ENCODE measurements at places on chromosomes 12 and 14.

- DNase-seq: peak; percentile 41
These were observed 211.1 kb upstream of the RGS6 start for GRCh38 chr14:71720978-71721624.

DNA sequence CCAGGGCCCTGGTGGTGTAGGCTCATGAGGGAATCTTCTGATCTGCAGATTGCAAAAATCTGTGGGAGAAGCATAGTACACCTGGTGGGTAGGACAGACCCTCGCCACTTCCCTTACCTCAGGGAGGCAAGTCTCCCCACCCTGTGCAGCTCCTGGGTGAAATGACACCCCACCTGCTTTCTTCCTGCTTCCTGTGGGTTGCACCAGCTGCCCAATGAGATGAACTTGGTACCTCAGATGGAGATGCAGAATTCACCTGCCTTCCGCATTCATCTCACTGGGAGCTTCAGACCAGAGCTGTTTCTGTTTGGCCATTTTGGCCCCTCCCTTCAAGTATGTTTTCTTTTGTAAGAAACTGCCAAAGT, 4.7 kb downstream of the CLEC2D start:
- DNase-seq: no peak

GRCh38 chr14:100225169-100225568, 13.8 kb upstream of the YY1 start:
- no peak for DNase-seq

DNA sequence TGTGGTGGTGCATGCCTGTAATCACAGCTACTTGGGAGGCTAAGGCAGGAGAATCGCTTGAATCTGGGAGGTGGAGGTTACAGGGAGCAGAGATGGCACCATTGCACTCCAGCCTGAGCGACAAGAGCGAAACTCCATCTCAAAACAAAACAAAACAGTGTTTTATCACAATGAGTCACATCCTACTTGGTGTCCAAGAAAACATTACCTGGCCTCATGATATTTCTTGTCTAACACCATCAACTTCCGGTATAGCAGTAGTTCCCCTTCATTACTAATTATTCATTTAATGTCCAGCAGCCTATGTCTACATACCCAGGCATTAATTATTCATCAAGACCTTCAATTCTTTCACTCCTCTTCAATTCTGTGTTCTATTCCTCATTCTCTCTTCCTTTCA, 115.5 kb downstream of the CCDC59 start:
- no peak for DNase-seq

- no peak for DNase-seq
These were observed 210.0 kb upstream of the SEL1L start for GRCh38 chr14:81743605-81744004.

DNA sequence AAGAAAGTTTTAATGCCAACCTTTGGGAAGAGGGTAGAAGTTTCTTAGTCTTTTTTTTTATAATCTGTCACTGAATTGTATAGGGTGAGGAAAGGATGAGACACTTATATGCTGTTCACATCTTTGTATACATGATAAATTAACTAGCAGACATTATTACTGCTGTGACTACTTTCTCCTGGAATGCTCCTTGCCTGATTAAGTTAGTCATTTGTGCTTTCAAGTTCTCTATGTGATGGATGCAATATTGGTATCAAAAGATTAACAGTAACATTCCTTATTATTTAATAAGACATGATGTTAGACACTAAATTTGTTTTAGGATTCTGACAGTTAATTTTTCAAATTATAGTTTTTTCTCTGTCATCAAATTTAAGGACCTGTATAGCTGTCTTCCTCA, 223.4 kb upstream of the GARIN2 start:
- no peak for DNase-seq

GRCh38 chr12:108832730-108833354, 24.5 kb downstream of the SSH1 start:
- no peak for DNase-seq

DNA sequence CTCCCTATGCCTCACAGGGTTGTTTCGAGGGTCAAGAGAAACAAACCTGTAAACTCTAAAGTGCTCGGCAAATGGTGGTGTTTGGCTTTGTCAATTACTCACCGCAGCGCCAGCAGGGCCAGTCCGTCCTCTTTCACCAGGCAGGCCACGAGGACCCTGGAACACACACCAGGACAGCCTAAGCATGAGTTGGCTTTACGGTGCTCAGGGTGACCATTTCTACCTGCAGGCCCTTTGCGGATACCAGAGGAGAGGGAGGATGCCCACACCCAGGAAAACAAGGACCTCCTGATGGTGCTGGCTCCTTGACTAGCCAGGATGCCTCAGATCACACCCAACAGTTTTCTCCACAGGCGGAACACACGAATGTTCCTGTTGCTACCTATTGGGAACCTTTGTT, 11.5 kb downstream of the COL2A1 start:
- no peak for DNase-seq

GRCh38 chr14:82421286-82421685, 887.6 kb upstream of the SEL1L start:
- no peak for DNase-seq

GRCh38 chr12:124188084-124188483, 106.8 kb upstream of the RFLNA start:
- no peak for DNase-seq

DNA sequence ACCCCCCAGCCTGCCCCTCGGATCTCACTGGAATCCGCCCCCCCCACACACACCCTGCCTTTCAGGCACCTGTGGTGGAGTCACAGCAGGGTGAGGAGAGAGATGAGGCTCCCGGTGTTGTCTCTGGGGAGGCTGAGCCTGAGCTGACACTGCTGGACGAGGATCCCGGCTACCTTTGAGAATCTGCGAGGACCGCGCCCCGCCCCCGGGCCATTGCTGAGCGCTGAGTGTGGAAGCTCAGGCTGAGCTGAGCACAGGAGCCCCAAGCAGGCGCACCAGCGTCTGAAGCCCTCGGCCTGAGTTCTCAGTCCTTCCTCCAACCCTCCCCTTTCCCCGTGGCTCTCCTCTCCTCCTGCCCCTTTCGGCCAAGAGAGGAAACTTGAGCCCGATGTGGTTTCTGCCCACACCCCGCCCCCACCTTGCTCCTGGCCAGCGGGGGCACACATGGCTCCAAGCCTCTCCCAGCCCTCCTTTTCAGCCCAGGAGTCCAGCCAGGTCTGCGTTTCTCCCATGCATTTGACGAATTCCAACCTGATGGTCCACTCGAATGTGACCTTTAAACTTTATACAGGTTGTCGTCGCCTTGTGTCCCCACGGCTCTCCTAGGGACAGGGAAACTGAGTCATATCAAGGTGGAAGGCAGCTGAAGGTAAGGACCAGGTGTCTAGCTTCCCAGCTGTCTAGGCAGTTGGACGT, at the start of gene NFE2:
NFE2 (minus strand) TSS at position 284 of the 696 bp plus-strand sequence. CDS start 5,767 bp downstream, outside the sequence.
- DNase-seq: peak; percentile 54

DNA sequence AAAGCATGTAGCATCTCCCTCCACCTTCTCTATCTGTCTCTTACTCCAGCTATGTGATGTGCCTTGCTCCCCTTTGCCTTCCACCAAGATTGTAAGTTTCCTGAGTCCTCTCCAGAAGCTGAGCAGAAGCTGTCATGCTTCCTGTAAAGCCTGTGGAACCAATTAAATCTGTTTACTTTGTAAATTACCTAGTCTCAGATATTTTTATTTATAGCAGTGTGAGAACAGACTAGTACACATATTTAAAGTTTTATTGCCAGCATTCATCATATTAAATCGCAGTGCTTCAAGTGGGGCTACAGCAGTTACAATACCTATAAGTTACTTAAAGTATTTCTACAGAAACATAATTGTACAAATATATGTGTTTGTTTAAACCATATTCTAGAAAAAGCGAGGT, 973.1 kb downstream of the SLC16A7 start:
- no peak for DNase-seq

DNA sequence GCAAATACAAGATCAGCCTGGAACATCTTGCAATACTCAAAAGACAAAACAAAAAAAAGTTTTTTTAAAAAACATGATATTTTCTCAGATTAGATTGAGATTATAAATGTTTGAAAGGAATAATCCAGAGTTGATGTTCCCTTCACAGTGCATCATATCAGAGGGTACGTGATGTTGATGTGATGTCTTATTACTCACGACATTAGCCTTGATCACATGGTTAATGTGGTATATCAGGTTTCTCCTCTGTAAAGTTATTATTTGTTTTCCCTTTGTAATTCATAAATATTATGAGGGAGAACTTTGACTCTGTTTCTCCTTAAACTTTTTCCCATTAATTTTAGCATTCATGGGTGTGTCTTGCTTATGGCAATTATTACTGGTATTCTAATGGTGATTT, 26.6 kb downstream of the LIMA1 start:
- DNase-seq: no peak

DNA sequence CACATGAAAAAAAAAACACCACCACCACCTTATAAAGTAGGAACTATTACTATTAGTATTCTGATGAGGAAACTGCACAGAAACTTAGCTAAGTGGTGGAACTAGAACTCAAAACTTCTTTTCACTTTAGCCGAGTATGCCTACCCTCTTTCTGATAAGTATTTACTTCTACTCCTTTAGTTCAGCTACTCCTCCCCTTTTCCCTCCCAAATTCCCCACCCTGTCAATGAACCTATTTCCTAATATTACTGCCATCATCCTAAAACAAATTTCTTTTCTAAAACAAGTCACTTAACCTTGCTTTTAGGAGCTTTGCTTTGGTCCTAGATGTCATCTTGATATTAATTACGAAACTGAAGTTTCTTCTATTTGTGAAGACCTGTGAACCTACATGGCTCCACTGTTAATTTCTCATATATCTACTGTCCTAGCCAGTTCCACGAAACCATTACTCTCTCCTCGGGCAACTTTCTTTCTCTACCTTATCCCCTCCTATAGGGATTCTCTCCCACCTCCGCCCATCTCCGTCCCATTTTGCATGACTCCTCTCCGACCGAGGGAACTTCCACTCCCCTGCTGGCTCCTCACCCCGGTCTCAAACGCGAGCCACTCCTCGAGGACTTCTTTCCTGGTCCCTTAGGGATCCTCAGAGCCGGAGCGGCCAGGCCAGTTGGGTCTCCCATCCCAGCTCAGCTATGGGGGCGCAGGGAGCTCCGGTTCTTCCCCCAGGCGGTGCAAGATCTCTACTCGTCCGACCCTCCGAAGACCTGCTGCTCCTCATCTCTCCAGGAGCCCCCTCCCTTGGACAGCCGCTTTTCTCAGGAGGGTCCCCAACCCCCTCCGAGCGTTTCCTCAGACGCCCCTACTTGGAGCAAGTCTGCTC, 1.1 kb downstream of the NUMB start:
- DNase-seq: no peak

DNA sequence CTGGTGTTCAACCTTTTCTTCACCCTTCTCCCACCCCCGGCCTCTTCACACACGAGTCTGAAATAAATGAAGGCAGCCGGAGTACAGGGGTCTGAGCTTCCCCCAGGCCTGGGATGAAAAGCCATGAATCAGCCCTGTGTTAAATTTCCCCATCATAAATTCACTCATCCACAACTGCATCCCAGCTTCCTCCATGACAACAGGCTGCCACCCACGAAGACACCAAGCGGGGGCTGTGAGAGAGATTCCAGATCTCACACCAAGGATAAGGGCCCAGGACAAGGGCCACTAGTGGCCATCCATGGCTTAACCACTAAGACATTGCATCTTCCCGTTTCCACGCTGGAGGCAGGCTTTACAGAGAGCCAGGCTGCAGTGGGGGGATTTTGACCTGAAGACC, 93.9 kb upstream of the NCOR2 start:
- DNase-seq: no peak

- DNase-seq: no peak
These were observed 74.6 kb upstream of the CDKN3 start for GRCh38 chr14:54322246-54322645.

DNA sequence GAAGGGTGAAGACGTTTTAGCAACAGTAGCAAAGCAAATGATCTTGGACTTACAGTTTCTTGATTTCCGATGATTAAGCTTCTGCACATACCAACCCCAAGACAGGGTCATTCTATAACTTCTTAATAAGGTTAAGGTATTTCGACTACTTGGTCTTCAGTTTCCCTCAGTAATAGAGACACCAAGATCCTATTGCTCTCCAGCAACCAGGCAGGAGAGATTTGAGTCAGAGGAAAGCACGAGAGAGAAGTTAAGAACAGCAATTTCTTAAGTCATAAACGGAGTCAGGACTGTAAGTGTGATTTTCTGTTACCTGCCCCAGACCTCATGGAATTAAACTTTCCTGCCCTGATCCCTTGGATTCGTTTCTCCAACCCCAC, 215.6 kb downstream of the TTC8 start:
- no peak for DNase-seq

- no peak for DNase-seq
These were observed 91.9 kb downstream of the SLC24A4 start for GRCh38 chr14:92414690-92415445.

GRCh38 chr12:6133642-6134041, 9.2 kb upstream of the VWF start:
- DNase-seq: no peak

GRCh38 chr12:67426067-67426466, 156.9 kb downstream of the CAND1 start:
- DNase-seq: peak; percentile 68

- no peak for DNase-seq
These were observed 73.1 kb downstream of the PAWR start for GRCh38 chr12:79617696-79618095.

- no peak for DNase-seq
These were observed 236.1 kb upstream of the PLEKHG7 start for GRCh38 chr12:92466391-92467305.

GRCh38 chr12:2409656-2410265, 357.0 kb downstream of the CACNA1C start:
- no peak for DNase-seq
